Fibroblast of mammary gland (primary cell): ENCODE measurements at places on chromosomes 1 and 21.

GRCh38 chr1:238340989-238341388, 450.3 kb upstream of the ZP4 start:
- DNase-seq = peak; percentile 0

DNA sequence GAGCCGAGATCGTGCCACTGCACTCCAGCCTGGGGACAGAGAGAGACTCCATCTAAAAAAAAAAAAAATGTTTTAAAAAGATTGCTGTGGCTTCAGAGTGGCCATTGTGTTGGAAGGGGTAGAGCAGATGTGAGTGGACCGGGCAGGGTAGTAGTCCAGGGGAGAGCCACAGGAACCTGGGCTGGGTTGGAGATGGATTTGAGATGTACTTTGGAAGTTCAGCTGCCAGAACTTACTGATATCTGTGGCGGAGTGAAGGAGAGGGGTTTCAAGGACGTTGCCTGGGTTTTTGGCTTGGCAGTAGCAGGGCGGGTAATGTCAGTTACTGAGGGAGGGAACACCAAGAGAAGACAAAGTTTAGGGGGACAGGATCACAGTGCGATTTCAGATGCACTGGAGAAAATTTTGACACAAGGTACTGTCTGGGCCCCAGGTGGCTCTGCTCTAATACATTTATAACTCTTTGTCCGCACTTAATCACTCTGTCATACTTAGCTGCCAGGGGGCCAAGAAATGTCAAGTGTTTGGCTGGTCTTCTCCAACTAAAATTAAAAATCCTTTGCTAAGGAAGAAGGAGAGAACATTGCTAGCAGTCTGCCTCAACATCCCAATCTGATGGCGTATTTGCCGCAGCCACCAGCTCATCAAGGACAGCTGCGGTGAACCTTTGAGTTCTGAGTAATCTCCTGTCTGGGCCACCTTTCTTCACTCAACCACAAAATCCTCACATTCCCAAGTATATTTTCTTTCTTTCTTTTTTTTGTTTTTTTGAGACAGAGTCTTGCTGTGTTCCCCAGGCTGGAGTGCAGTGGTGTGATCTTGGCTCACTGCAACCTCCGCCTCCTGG, 9.6 kb downstream of the EPHX1 start:
- no peak for DNase-seq

GRCh38 chr1:198326915-198327314, 170.1 kb downstream of the NEK7 start:
- DNase-seq = no peak

DNA sequence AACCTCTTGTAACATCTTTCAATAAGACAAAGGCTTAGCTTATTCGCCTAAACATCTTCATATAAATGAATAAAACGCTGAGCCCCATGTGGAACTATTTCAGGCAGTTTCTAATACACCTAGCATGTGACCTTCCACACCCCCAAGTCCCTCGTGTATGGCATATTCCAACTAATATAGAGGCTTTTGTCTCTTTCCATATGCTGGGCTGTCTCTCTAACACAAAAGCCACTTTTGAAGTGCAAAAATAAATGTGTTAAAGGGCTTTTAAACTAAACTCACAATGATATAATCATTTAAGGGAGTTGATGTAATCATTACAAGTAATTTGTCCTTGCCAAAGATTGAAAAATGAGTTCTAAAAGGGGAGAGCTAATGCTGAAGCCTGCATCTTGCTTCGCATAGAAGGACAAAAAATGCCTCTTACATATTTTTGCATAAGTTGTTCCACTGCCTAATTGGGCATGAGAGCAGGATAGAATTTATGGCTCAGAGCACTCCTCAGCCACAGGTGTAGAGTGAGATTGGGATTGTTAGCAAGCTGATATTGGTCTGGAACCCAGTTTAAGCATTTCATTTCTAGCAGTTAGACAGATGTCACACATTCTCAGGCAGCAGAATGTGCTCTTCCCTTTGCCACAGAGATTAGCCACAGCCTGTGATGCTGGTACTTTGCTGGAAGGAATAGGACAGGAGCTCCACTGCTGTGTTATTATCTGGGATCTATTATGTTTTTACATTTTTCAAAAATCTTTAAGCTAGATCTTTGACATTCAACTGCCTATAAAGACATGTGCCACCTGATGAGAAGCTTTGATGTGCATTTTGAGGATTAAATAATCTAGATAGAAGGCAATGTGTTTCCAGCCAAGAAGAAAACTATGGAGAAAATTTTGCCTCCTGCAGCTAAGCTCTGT, 1044.4 kb downstream of the ADGRL2 start:
- DNase-seq = no peak

- DNase-seq = no peak
These were observed 9.6 kb upstream of the POFUT2 start for GRCh38 chr21:45297329-45297728.

- no peak for DNase-seq
These were observed 369.4 kb upstream of the AJAP1 start for GRCh38 chr1:4284976-4285375.

GRCh38 chr1:221742555-221743415, 896 bp upstream of the DUSP10 start:
- DNase-seq = peak; percentile 77

- DNase-seq = peak; percentile 92
These were observed 8.6 kb upstream of the RERE start for GRCh38 chr1:8825985-8826481.

- peak; percentile 78 for DNase-seq
These were observed 78.1 kb downstream of the IER5 start for GRCh38 chr1:181166377-181167196.

GRCh38 chr1:153749408-153750005, 21.7 kb downstream of the INTS3 start:
- peak; percentile 87 for DNase-seq

DNA sequence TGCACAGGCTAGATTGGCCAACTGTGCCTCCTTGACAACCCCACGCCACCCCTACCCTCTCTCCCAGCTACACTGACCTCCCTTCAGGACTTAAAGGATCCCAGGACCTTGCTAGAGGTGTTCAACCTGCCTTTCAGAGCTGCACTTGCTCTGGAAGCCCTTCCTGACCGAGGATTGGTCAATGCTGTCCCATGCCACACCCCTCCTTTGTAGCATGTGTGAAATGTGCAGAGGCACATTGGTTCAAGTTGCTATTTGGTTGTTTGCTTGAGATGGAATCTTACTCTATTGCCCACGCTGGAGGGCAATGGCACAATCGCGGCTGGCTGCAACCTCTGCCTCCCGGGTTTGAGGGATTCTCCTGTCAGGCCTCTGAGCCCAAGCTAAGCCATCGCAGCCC, 21.8 kb downstream of the ACTA1 start:
- DNase-seq = no peak

DNA sequence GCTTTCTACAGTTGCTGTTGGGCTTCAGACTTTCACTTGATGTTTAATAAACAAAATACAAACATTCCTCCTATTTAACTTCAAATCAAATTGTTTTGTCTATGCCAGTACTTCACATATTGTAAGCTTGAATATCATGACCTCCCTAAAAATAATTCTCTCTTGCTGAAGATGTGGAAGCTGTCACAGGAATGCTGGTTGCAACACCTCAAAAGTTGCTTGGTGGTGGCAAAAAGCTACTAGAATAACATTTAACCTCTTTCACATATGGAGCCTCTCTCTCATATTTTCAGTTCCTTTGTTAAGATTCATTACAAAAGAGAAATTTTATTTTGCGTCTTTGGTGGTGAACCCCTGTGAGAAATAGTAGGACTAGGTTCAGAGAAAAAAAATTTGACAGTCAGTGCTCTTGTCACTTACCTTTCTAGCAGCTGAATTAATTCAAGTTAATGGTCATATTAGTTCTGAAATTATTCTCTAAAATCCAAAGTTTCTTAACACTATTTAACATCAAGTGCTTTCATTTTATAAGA, 25.5 kb upstream of the F13B start:
- DNase-seq = no peak

DNA sequence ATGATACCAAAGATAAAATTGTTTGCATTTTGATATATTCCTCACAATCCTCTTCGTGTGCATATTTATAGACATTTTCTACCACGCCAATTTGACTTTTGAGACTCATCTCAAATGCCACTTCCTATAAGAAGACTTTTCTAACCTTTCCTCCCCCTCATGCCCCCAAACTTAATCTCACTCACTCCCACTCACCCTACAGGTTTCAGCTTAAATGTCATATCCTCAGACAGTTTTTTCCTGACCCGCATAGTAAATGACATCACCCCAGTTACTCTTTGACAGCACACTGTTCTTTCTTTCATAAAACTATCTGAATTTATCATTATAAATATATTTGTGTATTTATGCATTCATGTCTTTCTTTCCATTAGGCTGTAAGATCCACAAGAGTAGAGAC, 29.6 kb upstream of the RGS8 start:
- no peak for DNase-seq

GRCh38 chr1:59409549-59409948, 112.7 kb downstream of the FGGY start:
- no peak for DNase-seq

DNA sequence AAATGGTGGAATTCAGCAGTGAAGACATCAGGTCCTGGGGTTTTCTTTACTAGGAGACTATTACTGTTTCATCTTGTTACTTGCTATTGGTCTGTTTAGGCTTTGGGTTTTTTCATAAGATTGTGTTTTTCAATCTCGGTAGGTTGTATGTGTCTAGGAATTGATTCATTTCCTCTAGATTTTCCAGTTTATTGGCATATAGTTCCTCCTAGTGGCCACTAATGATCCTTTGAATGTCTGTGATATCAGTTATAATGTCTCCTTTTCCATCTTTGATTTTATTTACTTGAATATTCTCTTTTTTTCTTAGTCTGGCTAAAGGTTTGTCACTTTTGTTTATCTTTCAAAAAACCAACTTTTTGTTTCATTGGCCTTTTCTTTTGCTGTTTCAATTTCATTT, 233.0 kb downstream of the RWDD3 start:
- DNase-seq = no peak

DNA sequence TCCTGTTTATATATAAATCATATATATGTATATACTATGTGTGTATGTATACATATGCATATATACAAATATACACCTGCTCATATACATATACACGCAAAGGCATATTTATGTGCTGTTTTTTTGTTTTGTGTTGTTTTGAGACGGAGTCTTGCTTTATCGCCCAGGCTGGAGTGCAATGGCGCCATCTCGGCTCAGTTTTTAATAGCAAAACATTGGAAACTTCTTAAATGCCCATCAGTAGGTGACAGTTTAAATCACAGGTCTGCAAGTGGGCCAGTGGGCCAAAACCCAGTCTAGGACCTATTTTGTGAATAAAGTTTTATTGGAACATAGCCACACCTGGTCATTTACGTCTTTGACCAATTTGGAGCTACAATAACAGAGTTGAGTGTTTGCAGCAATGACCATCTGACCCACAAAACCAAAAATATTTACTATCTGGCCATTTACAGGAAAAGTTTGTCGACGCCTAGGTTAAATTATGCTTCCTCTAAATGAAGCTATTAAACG, 132.3 kb downstream of the TOMM20 start:
- DNase-seq = peak; percentile 50

DNA sequence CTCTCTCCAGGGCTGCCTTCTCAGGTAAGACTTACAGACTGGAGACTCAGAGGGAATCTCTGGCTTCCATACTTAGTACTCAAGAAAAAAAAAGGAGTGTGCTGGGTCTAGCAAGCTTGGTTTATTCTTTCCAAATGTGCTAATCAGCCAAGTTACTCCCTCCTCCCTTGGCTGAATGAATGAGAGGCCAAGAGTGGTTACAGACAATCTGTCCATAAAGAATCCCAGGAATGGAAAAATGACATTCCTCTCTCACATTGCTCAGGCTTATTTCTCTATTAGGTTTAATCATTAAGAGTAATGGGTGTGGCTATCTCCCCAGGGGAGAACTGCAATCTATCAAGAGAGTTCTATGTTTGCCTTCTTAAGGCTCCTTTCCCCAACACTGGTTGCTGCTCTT, 547.3 kb upstream of the PLXNA2 start:
- DNase-seq = no peak

DNA sequence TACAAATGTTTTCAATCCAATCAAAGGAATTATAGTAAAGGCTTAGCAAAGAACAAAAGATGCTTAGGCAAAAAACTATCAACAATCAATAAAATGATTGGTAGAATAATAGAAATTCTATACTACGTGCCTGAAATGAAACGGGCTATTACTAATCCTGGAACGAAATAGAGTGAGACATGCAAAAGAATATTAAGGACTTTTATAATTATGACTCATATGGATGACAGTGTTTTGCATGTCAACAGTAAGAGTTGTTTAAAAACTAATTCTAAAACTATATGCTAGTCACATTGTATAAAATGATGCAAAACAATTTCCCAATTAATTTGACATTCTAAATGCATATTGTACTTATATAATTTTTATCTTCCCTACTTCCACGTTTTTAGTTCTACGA, 35.6 kb downstream of the LRRIQ3 start:
- peak; percentile 5 for DNase-seq

DNA sequence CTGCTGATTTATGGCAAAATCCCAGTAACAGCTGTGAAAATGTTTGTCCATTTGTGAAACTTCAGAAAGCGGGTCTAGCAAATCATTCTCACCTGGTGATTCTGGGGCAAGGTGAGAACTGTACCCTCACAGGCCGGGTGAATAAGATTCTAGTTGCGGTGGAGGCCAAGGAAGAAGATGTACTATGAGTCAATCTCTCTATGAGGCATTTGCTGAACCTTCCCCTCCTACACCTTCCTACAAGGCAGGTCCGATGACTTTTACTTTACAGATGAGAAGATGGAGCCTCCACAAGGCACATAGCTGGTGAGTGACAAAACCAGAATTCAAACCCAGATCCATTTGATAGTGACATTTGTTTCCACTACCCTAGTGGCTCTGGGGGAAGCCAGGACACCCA, 72.7 kb downstream of the BACH1 start:
- peak; percentile 28 for DNase-seq

GRCh38 chr1:63747445-63747844, 26.4 kb upstream of the ROR1 start:
- DNase-seq = no peak

GRCh38 chr1:244097523-244098405, 46.7 kb downstream of the ZBTB18 start:
- DNase-seq = no peak

GRCh38 chr1:169802888-169803287, 8.2 kb upstream of the METTL18 start:
- DNase-seq = no peak

- no peak for DNase-seq
These were observed 159.0 kb upstream of the ZC3H12A start for GRCh38 chr1:37315371-37315846.

DNA sequence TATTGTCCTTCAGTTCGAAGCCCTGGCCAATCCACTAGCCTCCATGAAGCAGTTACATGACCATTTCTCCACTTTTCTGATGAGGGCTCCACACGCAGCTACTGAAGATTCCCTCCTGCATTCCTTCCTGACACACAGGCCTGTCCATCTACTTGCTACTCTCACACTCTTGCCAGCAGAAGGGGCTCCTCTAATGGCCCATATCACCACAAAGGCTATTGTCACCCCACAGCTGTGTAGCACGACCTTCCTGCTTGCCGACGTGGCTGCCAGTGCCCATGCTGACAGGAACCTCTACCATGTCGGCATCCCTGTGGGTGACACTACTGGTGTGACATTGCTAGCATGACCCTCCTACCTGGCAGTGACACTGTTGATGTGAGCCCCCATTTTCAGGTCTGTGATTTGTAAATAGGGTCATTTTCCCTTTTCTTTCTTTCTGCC, 1528.6 kb upstream of the TPTE start:
- no peak for DNase-seq
